Kidney capillary endothelial cell (primary cell): ENCODE measurements at places on chromosomes 3 and 15.

DNA sequence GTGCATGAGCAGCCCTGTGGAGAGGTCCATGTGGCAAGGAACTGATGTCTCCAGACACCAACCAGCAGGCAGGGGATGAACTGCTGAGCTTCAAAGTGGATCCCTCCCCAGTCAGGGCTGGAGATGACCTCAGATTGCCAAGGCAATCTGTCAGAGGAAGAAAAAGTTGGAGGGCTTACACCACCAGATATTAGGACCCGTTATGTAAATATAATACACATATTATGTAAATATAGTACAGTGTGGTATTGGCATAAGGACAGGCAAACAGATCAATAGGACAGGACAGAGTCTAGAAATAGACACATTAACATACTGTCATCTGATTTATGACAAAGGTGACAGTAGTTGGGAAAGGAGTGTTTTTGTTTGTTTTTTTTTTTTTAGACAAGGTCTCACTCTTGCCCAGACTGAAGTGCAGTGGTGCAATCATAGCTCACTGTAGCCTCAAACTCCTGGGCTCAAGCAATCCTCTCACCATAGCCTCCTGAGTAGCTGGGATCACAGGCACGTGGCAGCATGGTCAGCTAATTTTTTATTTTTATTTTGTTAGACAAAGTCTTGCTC lies 18.0 kb upstream of the RAB7A start:
- no peak for DNase-seq

DNA sequence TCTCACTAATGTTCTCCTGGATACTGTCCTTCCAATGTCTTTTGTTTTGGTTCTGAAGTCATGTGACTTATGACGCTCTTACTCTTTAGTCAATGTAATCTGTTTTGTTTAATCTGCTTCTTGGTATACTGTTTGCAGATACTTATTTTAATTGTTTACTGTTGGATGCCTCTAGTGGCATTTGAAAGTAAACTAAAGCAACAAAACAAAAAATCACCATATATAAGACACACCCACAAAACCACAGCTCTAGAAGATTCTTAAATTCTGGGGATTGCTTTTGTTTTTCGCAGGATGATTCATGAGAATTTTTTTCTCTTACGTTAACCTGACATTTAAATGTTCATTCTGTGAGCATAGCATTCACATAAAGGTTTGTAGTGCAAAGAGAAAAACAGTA lies 16.8 kb downstream of the SLC25A26 start:
- no peak for DNase-seq

- no peak for DNase-seq
Observed at GRCh38 chr3:153023896-153024295, 138.1 kb upstream of the RAP2B start.

- DNase-seq = no peak
Observed at GRCh38 chr3:113268942-113269341, 57.6 kb downstream of the BOC start.

GRCh38 chr15:91308855-91309254 lies 208.8 kb downstream of the SV2B start:
- no peak for DNase-seq

- DNase-seq = no peak
Observed at GRCh38 chr15:39417366-39418134, 163.3 kb upstream of the THBS1 start.
